NCI-H524 treated with DMSO at 0.1 percent for 48 hours (cell line): ENCODE measurements at places on chromosomes 11 and 22.

DNA sequence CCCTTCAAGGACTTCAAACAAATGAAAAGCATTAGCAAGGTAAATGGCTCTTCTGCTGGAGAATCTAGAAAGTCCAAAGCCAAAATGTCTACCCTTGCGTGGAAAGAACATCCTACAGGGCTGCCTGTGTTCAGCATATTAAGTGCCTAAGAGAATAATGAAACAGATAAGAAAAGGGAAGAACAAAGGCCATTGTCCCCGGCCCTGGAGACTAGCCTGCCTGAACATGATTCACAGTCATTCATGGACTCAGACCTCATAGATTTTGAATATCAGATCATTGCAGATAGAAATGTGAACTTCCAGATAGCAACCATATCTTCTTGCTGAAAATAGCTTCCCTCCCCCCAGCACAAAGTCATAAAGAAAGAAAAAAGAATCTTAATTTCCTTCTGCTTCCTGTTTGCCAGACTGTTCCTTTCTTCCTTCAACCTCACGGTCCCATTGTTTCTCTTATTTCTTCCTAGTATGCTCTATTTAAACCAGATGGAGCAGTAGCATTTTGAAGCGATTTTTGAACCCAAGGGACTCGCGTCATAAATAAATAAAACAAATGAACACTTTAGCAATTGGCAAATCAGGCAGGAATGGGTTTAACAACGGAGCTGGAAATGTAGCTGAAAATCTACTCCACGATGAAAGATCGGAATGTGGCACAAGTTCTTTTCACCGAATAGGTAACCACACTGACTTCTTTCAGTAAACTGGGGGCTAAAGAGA lies 408.2 kb upstream of the CCDC90B start:
- DNase-seq: no peak

DNA sequence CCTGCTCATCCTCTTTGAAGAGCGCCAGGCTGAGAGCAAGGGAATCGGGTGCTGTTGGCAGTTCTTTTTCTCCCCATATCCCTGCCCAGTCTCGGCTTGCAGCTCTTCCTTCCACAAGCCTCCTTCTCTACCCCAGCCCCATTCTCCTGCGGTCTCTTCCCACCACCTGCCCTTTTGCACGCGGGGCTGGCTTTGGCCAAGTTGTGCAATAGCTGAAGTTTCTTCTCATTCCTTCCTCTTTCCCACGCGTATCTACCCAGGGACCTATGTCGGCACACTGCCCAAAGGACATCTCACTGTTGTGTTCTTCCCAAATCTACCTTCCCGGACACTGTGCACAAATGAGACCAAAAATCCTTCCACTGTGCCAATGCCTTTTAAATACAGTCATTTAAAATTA lies 22.3 kb upstream of the HTR3A start:
- no peak for DNase-seq

- DNase-seq: no peak
Measured at GRCh38 chr22:44438056-44438455, 60.0 kb downstream of the RTL6 start.

DNA sequence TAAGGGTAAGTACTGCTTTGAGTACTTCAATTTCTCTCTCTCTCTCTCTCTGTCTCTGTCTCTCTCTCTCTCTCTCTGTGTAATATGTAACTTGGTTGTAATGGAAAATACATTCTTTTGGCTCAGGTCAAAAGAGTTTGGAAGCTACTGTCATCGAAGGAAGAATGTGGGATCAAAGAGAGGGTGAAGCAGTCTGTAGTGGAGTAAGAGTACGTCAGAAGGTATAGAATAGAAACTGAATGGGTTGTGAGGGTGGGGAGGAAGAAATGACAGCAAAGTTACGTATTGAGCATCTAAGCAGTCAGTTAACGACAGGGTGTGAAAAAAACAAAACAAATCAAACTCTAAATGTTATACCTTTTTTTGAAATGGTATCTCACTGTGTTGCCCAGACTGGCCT lies 10.0 kb downstream of the NCAM1 start:
- DNase-seq: no peak

- no peak for DNase-seq
Measured at GRCh38 chr11:44601471-44602370, 36.3 kb downstream of the CD82 start.

- no peak for DNase-seq
Measured at GRCh38 chr11:39745401-39745800, 1714.1 kb downstream of the LRRC4C start.
